Chondrocyte (in vitro differentiated cells): ENCODE measurements at places on chromosomes 3 and 15.

DNA sequence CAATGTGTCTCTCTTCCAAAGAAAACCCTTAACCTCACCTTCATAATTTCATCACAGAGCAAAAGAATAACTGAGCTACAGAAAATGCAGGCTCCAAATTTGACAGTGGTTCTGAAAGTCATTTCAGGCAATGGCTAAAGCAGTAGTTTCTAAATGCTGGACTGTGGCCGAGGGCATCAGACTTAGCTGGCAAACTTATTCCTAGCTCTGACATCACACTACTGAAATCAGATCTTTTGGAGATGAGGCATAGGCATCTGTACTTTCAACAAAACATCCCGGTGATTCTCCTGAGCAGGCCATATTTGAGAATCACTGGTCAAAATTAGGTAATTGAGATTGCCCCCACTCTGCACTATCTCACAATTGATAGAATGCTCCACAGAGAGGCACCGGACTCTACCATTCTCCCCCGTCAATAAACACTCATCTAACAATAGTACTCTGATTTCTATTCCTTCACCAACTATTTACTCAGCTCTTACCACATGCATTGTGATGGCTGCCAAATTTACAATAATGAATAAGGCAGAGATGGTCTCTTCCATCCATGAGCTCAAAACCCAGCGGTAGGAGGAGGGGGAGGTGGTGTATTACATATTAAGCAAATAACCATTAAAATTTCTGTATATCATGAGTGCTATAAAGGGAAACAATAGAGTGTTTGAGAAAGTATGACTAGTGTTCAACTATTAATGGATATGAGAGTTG lies 57.3 kb upstream of the SPRED1 start:
- no peak for DNase-seq

DNA sequence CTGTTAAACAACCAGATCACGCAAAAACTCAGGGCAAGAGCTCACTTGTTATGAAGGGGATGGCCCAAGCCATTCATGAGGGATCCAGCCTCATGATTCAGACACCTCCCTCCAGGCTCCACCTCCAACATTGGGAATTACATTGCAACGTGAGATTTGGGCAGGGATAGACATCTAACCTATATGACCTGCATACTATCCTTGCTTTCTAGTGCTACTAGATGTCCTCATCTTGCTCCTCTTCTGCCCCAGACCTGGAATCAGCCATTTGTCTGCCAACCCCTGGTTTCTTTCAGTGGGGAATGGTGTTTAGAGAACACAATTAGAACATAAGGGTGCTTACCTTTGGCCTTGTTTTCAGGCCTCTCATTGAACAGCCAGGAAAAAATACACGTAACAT lies 63.2 kb downstream of the RPN1 start:
- no peak for DNase-seq

- no peak for DNase-seq
Observed at GRCh38 chr15:93249623-93250022, 160.6 kb upstream of the RGMA start.

DNA sequence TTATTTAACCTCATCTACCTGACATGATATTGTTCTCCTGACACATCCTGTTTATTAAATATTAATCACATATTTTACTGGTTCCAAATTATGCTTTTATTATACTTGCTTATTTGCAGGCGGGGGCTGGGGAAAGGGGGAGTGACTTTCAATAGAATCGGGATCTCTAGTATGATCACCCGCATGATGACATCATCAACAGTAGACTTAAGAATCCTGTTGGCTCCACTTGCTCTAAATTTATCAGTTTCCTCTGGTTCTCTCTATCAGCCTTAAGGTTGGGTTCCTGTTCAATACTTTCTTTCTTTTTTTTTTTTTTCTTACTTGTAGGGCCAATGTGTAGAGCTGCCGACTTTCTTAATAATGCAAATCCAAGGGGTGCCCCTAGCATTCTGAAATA lies 317.5 kb downstream of the BCHE start:
- no peak for DNase-seq

DNA sequence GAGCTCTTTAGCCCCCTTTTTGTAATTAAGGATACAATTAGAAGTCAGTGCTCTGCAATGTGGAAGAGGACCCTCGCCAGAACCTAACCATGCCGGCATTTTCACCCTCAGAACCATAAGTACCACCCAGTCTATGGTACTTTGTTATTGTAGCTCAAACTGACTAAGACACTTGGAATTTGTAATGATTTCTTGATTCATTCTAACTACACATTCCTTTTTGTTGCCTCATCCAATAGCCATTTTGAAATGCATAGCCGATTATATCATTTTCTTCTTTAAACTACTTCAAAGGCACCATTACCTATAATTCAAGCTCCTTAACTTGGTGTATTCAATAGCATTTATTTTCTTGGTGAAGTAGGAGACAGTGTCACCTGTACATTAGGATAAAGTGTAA lies 61.4 kb downstream of the GLB1 start:
- DNase-seq = no peak

DNA sequence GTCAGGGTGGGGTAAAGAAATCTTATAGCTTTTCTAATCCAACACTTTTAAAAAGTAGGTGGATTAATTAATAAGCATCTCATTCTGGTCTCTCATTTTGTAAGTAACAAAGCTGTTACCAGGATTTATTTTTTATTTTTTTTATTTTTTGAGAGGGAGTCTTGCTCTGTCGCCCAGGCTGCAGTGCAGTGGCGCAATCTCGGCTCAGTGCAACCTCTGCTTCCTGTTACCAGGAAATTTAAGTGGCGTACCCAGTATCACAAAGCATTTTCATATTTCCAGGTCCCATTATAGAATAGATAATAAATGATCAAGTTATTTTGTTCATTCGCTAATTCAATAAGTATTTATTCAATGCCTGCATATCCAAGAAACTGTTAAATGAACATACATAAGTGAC lies 13.2 kb downstream of the ALDH1A2 start:
- DNase-seq = no peak

DNA sequence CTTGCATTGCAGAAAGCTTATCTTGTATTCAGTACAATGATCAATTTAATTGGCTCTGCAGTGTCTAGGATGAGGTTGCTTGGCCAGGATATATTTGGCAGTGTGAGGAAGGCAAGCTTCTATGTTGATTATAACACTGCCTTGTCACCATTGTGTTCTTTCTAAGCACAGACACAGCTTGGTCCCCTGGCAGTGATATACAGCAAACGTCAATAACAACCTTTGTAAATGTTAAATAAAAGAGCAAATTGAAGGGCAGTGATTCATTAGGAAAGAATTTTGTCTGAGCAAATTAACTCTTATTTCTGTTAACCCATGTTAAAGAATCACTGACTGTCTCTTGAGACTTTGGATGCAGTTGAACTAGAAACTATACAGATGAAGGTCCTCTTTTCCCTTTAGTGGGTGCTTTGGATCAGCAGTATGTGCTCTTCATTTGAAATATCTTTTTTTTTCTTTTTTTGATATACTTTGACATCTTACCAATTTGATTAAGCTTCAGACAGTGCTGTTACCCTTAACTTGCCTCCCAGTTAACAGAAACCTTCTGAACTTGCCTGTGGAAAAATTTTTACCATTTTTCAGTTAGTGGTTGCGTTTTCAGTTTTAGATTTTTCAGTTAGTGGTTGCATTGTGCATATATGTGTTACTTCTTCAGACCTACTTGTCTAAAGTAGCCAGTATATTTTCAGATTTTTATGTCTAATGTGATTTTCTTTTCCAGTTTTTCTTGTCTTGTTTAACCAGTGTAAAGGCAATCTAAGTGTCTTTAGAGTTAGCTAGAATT lies 199.8 kb downstream of the TCF12 start:
- DNase-seq = no peak

DNA sequence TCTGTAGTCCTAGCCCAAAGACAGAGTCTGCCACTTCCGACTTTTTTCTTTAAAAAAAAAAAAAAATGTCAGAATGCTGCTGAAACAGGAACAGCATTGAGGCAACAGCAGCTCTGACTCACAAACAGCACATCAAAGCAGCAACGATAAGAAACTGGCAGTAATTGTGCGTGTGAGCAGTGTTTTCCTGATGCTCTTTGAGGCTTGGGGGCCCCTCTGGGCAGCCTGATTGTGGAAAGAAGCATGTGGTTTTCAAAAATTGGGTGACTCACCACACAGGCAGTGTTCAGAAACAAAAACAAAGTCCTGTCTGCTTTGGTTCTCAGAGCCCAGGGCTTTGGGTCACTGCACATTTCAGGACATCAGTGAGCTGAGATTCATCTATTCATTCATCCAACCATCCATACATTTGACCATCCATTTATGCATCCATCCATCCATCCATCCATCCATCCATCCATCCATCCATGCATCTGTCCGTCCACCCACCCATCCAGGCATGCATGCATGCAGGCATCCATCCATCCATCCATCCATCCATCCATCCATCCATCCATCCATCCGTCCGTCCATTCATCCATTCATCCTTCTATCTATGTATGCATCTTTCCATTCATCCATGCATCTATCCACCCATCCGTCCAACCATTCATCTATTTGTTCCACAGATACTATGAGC lies 308.4 kb downstream of the RPLP1 start:
- no peak for DNase-seq

DNA sequence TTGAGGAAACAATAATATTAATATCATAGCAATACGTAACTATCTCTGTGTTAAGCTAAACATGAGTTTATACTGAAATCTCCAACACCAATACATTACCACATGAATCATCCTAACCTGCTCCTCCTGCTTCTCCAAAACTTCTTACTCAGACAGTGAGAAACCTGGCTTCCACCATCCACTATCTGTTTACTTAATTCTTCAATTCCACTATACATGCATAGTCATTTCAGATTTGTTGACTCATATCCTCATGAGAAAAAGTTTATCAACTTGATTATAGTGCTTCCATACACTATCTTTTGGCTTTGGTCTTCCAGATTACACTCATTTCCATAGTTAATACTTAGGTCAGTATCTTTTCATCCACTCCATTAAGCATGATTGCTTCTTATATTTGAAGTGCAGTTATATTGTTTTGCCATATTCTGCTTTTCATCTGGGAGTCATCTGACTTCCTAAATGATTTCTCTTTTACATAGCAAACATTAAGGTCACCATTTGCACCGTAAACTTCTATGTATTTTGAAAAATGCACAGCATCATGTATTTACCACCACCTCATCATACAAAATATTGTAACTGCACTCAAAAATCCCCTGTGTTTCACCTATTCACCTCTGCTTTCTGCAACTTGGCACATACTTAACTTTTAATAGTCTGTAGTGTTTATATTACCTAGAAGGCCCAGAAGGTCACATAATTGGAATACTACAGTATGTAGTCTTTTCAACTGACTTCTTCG lies 970.6 kb downstream of the DIPK2A start:
- DNase-seq = no peak

DNA sequence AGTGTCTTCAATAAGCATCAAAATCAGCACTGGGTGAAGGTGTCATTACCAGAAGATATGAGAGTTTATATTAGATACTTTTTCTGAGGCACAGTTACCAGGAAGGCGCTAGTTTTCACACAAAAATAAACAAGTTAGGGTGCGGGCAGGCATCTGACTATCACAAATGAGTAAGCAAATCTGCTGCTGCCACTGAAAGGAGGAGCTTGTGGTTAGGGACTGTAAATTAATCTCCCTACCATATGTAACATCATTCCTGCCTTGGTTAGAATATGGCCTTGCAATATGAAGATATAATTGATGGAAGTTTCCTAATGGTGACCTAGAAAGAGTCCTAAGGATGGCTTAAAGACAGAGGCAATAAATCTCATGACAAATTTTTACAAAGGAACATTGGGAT lies 19.5 kb upstream of the EID1 start:
- no peak for DNase-seq

- no peak for DNase-seq
Observed at GRCh38 chr3:33453331-33453761, 13.1 kb upstream of the UBP1 start.

- DNase-seq = peak; percentile 69
Observed at GRCh38 chr15:99402014-99402729, 150.9 kb downstream of the LRRC28 start.

- DNase-seq = no peak
Observed at GRCh38 chr3:11626084-11626463, 17.6 kb downstream of the VGLL4 start.

GRCh38 chr3:150599611-150600297 lies 3.4 kb upstream of the SELENOT start:
- DNase-seq = no peak

GRCh38 chr3:10582733-10583132 lies 77.3 kb upstream of the ATP2B2 start:
- DNase-seq = no peak

GRCh38 chr3:137772214-137772955 lies 8.3 kb downstream of the SOX14 start:
- DNase-seq = no peak

DNA sequence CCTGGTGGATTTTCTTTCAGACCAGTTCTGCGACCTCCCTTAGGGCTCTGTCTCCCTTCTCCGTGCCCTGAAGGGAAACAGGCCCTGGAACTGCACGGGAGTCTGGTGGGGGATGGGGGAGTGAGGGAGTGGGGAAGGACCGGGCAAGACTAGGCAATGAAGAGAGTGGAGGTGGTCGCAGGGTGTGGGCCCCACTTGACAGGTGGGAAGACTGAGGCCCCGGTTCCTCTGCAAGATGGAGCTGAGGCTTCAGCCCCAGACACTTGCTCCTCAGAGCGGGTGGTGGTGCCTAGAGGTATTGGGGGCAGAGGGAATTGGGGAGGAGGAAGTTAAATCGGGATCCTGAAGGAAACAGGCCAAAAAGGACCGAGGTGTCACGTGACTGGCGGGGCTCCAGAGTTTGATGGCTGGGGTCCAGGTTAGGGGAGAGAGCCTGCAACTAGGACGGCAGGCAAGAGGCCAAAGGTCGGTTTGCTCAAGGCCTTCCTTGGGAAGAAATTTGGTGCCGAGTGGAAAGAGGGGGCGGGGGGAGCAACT lies 597 bp upstream of the CAMK1 start:
- no peak for DNase-seq

DNA sequence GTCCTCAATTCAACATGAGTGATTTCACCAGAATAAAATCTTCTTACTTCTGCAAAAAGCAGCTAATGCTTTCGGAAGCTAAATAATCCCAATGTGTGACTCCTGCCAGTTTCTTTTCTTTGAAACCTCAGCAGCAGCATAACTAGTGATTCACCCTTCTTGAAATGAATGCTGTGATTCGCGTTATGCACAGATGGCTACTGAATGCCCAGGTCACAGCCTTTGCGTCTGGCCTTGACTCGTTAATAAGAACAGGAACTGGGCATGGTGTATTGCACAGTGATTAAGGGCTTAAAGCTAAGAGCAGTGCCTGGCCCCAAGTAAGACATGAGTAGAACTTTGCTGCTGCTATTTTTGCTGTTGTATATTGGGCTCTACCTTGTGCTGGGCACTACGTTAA lies 19.0 kb downstream of the CGNL1 start:
- no peak for DNase-seq

- DNase-seq = no peak
Observed at GRCh38 chr3:152696962-152697361, 138.0 kb upstream of the P2RY1 start.
